Hippocampal formation (tissue), 2 donors: ENCODE measurements at places on chromosomes 13 and 19.

GRCh38 chr13:26050568-26051230 is 1.1 kb downstream of the SHISA2 start:
- DNase-seq = peak; percentile 61

GRCh38 chr19:30870876-30871275 is 478.4 kb downstream of the TSHZ3 start:
- DNase-seq = no peak

GRCh38 chr13:99884913-99885312 is 86.7 kb downstream of the ZIC5 start:
- DNase-seq = no peak

DNA sequence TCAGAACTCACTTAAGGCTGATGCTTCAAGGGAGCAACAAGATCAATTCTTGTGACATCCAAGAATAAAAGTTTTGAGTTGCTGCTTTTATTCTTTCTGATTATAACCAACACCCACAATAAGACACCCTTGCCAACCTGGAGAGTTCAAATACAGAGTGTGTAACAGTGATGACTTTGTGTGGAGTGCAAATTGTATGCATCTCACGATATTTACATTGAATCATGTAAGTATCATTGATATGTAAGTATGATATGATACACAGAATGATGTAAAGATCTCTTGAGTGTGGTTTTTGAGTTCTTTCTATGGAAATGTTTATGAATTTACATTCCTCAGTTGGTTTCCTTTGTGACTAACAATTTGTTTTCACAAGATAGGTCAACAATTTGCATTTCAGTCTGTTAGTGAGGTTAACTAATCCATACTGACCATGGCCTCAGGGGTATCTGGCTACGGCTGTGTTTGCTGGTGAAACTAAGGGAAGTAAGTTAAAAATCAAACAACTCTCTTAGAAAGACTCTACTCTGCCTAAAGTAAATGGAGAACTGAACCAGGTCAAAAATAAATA is 12.4 kb downstream of the LHFPL6 start:
- DNase-seq = no peak
